ENCODE measurements at places on chromosomes 1 and 21.
A peak's percentile ranks its signal among the peaks of the same experiment; 100 is the strongest.

- no peak for DNase-seq
Measured at GRCh38 chr1:18962855-18963737, 6.6 kb upstream of the IFFO2 start.

DNA sequence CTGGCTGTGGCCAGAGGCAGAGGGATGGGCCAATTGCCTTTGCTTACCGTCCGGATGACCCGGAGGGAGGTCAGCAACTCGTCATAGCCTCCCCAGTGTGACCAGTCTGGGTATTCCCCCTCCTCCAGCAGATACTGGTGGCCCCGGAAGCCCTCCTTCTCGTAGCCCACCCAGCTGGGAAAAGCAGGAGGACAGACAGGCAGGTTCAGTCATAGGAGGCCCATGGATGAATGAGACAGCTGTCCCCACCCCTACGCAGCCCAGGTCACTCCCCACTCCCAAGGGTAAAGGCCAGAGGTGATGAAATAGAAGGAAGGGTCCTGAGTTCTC is 16.8 kb downstream of the CRYBG2 start:
- DNase-seq: no peak

- DNase-seq: no peak
Measured at GRCh38 chr1:153616144-153616916, at the start of gene S100A14. Gene S100A14 (minus strand): TSS chr1:153616325. CDS start chr1:153615858, 467 bp downstream.

- DNase-seq: no peak
Measured at GRCh38 chr1:56898005-56898373, 43.4 kb downstream of the C8A start.

GRCh38 chr1:41537788-41538351 is 53.4 kb upstream of the EDN2 start:
- DNase-seq: no peak

- DNase-seq: no peak
Measured at GRCh38 chr1:153872934-153873333, 49.8 kb downstream of the GATAD2B start.

DNA sequence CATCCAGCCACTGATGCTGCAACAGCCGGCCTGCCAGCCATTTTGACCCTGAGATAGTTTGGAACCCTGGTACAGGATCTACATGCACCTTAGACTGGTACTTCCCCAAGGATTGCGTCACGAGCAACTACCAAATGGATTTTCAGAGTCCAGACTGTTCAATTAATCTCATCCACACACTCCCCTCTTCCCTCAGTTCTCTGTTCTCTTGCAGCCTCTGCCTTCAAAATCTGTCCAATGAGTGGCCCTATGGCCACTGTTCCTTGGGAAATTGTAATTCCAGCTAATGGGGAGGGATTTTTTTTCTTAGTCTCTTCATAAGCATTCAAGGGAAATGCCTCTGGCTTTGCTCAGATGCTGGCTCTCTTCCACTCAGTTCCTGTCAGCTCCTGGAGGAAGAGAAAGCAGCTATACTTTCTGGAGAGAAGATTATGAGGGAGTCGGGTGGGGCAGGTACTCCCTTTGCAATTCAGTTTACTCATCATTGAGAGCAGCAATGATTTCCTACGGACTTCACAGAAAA is 19.8 kb upstream of the UAP1 start:
- no peak for DNase-seq

DNA sequence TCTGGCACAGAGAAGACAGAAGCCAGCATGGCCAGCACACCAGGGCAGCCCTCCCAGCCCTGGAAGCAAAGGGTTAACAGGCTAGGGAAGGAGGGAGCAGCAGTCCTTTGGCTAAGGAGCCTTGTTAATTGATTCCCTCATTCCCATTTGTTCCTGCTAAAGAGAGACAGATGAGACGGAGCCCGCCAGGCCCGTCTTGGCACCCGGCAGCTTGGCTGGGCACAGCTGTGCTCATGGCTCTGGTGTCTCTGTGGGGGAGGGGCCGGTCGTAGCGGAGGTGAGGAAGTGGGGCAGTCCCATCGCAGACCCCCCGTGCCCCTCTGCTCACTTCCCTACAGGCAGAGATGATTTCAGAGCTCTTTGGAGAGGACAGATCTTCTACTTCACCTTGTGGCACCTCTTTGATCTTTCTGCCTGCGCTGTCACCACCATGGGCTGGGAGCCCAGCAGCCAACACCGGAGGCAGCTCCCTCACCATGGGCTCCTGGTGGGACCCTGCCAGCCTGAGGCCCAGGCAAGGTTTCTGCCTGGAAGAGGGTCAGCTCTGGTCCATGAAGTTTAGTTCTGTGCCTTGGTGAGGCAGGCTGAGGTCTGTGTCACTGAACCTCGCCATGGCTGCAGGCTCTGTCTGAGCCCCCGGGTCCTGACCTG is 38.0 kb downstream of the FOXO6 start:
- DNase-seq: peak; percentile 95

DNA sequence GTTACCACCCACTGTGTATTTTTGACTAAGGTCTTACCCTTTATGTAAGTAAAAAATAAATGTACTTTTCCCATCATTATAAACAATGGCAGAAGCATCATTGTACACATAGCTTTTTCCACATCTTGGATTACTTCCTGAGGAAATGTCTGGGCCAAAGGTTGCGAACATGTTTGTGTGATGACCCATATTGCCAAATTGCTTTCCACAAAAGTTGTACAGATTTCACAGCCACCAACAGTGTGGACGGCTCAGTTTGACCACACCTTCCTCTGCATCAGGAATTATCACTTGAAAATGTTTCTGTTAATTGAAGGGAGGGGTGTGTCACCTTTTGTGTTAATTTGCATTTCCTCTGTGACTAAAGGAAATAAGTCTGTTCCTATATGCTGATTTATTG is 25.7 kb downstream of the AKNAD1 start:
- DNase-seq: no peak

GRCh38 chr1:239833723-239834122 is 258.0 kb upstream of the FMN2 start:
- no peak for DNase-seq

- no peak for DNase-seq
Measured at GRCh38 chr1:18110598-18110939, 3.0 kb downstream of the IGSF21 start.

DNA sequence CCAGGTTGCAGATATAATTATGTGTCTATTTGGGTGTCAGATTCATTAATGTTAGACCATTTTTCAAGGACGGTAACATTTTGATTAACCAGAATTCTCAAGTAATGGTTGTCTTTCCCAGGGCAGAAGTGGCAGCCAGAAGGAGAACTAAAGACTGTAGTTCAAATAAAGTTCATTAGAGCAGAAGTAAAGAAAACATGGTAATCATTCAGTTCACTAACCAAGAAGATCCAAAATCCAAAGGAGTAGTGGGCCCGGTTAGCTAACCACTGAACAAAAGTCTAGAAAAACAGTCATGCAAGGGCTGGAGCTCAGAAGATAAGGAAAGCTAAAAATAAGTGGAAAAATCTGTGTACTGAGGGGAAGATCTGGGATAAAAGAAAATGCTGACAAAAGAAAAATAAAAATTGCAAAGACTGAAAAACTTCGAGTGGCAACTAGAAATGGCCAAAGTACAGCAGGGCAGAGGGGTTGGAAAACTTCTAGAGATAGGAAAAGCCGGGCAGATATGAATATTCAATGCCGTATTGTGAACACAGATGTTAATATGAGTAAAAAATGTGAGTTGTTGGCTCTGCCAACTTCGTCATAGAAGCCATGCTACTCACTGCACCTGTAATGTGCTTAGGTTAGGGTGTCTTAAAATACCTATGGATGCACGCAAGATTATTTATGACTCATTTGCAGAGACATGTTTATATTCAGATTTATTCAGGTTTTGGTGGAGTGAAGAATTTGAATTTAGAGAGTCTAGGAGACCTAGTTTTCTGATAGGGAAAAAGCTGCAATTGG is 925.9 kb downstream of the LTN1 start:
- no peak for DNase-seq

DNA sequence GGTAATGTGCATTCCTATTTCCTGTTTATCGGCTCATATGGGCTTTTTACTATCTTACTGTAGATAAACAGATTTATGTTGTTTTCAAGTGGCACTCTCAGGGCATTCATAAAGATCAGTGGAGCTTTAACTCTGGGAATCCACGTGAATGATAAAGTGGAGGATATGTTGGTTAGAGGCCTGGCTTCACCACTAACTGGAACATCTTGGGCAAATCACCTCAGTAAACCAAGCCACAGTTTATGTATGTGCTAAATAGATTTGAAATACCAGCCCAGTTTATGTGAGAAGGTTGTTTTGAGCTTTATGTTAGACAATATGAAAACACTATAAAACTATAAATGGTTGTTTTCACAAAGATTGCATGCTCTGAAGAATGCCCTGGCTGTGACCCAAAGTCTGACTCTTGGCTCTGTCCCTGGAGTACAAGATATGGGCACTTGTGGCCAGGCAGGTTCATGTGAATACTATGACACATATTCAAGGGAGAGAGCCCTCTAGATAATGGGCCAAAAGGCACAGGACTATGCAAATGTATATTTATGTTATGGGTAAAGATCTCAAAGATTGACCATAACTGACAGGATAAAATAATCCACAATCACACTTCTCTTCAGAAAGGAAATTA is 36.7 kb downstream of the FAM163A start:
- DNase-seq: no peak

GRCh38 chr1:151807766-151808165 is 2.5 kb upstream of the LINGO4 start:
- DNase-seq: no peak

DNA sequence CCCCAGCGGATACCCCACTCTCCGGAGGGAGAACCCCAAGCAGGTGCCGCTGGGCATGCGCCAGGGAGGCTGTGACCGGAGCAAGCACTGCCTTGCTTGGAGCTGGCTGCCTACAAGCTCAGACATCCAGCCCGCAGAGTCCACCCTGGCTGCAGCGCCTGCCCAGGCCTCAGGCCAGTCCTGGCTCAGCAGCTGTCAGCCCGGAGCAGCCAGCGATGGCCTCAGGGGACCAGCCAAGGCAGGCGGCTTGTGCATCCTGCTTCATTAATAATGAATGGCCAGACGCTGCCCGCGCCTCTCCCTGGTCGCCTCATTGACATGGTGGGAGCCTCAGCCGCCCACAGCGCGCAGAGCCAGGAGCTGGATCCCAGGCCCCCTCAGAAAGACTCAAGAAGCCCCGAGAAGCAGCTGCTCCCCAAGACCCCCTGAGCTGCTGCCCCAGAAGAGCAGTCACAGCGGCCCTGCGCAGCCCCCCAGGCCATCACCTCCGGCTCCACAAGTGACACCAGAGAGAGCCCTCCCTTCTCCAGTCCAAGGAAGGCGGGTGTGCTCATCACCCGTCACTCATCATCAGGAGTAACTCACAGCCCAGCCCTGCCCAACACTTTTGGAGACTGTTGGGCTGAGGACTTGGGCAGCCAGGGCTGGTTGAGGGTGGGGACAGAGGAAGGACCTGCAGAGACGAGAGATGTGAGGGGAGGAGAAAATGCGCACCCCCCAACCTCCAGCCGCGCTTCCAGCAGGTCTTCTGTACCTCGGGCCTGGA is 19.6 kb downstream of the KCNAB2 start:
- DNase-seq: no peak

DNA sequence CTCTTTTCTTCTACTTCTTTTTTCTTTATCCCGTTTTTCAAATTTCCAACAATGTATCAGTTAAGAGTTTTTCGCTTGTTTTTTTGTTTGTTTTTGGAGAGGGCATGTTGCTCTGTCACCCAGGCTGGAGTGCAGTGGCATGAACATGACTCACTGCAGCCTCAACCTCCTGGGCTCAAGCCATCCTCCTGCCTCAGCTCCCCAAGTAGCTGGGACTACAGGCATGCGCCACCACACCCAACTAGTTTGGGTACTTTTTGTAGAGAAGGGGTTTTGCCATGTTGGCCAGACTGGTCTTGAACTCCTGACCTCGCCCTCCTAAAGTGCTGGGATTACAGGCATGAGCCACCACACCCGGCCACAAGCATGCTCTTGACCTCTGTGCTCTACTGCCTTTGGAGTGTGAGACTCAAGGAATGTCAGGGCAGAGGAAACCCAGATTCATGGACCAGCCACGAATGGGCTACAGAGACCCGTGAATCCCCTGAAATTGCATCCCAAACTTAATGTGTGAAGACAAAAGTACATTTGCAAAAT is 65.1 kb upstream of the HSD17B7 start:
- no peak for DNase-seq

GRCh38 chr1:99504287-99504686 is 141.6 kb upstream of the PALMD start:
- no peak for DNase-seq

- no peak for DNase-seq
Measured at GRCh38 chr1:242245255-242245654, 246.4 kb upstream of the MAP1LC3C start.

GRCh38 chr1:229374485-229374884 is 31.6 kb upstream of the CCSAP start:
- no peak for DNase-seq

GRCh38 chr1:32798191-32798590 is 19.0 kb downstream of the YARS1 start:
- no peak for DNase-seq

DNA sequence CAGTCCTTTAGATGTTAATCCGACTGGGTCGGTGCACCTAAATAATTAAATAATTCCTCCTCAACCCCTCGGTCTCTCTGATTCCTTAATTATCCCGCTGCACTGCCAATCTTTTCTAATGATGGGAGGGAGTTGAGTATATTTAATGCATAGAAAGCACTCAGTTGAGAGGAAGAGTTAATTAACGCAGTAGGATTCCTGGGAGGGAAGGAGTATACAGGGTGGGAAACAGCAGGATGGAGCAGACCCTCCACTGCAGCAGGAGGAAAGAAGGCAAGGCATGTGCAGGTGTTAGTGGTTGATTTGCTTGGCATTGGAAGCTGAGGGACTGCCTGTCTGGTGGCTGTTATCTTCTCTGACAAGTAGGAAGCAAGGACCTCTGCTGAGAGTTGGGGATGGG is 9.9 kb upstream of the REN start:
- no peak for DNase-seq

Measured in NCI-H2171 (cell line).